Activated CD4-positive, alpha-beta T cell treated with anti-CD3 and anti-CD28 coated beads, Interleukin-2, amount 50 U/mL, for 4 hours (primary cell): ENCODE measurements at places on chromosomes 11 and 22.

- no peak for DNase-seq
Observed at GRCh38 chr11:27231530-27231929, 131.5 kb downstream of the CCDC34 start.

DNA sequence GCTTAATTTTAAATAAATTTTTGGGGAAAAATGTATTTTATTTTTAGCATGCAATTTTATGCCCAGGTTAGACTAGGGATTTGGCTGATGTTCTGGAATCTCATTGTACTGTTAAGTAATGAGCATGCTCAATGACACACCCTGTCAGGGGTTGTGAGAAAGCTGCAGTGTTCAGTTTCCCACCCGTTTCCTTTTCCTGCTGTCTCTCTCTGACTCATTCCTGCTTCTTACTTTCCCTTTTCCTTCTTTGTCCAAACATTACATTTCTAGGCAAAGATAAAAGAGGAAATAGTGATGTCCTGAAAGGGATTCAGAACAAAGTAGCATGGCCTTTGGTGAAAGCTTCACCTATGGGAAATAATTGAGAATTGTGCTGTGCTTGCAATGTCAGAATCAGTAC, 22.7 kb downstream of the OOSP3 start:
- DNase-seq: no peak

DNA sequence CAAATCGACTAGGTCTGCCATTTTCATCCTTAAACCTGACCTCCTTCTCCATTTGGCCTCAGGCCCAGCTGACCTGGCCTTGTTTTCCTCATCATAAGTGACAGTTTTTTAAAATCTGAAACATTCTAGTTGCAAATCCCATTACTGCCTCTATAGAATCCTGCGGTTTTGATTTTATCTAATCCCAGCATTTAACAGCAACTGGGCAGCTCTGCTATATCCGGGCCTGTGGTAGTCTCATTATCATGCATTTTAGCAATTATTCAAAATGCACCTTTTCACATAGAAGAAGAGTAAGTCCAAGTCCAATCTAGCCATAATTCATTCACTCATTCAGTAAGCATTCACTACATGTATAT, 28.6 kb upstream of the BIRC3 start:
- DNase-seq: no peak

- no peak for DNase-seq
Observed at GRCh38 chr11:30107899-30108298, 91.1 kb upstream of the KCNA4 start.

DNA sequence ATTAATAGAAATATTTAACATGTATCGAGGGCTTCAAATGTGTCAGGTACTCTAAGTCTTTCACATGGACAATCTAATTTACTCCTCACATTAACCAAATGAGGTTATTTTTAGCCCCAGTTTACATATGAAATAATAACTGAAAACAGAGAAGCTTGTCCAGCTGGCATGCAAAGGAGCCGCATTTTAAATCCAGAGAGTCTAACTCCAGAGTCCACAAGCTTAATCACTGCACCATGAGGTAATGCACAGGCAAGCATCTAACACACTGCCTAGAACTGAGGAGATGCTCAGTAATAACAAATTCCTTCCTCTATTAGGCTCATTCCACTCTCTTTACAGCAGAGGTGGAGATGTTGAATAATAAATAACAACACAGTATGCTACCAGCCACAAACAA, 165.7 kb upstream of the GUCY1A2 start:
- no peak for DNase-seq

DNA sequence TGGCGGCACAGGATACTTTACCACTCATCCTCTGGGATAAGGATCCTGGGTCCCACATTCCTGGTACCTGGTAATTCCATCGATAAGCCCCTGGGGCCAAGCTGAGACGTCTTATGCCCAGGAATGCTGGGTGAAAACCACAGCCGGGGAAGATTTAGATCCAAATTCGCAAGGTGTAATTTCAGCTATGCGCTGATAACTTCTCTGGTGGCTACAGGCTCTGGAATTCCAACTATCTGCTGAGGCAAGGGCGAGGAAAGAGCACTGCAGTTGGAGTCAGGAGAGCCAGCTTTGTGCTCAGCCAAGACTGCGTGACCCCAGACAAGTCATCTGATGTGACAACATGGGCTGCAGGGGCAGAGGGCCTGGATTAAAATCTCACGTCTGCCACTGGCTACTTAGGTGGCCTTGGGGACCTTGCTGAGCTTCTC, 9.9 kb upstream of the MYEOV start:
- no peak for DNase-seq

GRCh38 chr22:31627223-31627731, 34.7 kb downstream of the PISD start:
- DNase-seq: no peak

DNA sequence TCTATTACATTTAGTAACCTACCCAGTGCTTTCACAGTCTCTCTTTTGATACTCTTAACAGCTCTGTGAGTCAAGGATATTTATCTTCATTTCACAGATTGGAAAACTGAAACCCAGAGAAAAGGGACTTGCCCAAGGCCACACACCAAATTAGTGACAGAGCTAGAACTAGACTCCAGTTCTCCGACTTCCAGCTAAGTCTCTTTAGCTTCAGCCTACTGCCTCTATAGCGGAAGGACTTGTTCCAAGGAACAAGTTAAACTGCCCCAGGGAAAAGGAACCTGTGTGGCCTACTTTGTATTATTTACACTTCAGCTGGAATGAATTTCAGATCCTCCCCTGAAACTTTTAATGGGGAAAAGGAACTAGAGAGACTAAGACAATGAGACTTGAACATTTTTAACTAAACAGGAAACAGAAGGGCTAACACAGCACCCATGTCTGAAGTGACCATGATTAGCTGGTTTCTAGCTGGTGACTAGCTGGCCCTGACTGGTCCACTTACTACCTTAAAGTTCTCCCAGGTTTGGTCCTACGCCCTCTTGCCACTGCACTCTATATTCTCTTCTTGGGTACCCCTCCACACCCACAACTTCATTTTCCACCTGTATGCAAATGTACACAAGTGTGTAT, 1.3 kb downstream of the LRRC51 start:
- no peak for DNase-seq

GRCh38 chr11:73273222-73273895, 1.2 kb downstream of the P2RY6 start:
- DNase-seq: no peak

DNA sequence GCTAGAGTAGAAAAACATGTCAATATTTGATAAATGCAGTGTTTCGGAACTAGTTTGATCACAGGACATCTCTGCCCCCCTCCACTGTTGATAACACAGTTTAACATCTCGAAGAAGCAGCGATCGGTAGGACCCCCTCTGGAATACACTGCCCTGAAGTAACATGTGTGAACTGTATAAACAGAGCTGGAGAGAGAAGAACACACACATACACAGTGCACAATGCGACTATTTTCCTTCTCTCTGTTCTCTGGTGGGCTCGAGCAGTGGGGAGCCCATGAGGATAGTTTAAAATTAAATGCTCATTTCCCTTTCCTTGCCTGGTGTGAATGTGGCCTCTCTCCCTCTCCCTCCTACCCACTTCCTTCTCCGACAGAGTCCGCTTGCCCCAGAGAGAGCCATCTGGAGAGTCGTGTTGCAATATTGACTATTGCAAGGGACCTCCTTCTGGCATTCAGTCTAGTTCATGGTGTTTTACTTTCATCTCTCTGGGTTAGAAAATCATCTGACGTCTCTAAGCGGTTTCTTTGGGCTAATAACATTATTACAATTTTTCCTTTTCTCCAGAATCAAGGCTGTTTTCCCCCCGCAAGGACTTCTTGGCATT, 51.6 kb upstream of the BARX2 start:
- DNase-seq: no peak

DNA sequence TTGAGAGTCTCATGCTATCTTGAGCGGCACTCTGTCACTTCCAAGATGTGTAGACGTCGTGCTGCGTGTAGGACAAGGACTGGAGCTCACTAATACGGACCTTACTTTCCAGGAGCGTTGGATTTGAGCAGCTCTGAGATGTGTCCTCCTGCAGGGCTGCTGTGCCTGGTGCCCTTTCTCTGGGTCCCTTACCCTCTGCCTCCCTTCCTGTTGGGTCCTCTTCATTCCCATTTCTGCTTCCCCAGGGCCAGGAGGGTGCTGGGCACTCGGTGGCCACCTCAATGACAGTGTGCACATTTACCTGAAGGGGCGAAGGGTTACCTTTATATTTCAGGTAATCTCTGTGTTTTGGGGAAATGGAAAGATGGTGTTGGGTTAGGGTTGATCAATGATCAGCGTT, 4.0 kb downstream of the PTDSS2 start:
- DNase-seq: no peak

- no peak for DNase-seq
Observed at GRCh38 chr11:77886401-77886800, 65.5 kb downstream of the AAMDC start.
